ENCODE measurements at places on chromosomes 1 and 21. TPM values are rescaled to one million over a fixed set of nuclear protein-coding genes. Genes with fewer than 3 reads are reported as not detected.

The GJC2 gene
- 4.7 TPM for total RNA-seq

The LCE1C gene
- not detected for total RNA-seq

The SPATA17 gene
- 1.4 TPM for total RNA-seq

The TNFRSF14 gene
- total RNA-seq = 21.3 TPM

The OXCT2 gene
- total RNA-seq = 0.09 TPM

The DISP3 gene
- total RNA-seq = not detected

The FAM110D gene
- not detected for total RNA-seq

The IL10 gene
- total RNA-seq = not detected

The C1orf210 gene
- total RNA-seq = not detected

The SZRD1 gene
- 14.6 TPM for total RNA-seq

The LYPD8 gene
- not detected for total RNA-seq

The SLC1A7 gene
- total RNA-seq = 2.4 TPM

The UBL4B gene
- 0.09 TPM for total RNA-seq

The BNIPL gene
- total RNA-seq = 0.16 TPM

The OR2T35 gene
- total RNA-seq = not detected

The RUNX1 gene
- 12.8 TPM for total RNA-seq

The CLCA2 gene
- total RNA-seq = 2.0 TPM
